ENCODE measurements at places on chromosomes 4 and X.

DNA sequence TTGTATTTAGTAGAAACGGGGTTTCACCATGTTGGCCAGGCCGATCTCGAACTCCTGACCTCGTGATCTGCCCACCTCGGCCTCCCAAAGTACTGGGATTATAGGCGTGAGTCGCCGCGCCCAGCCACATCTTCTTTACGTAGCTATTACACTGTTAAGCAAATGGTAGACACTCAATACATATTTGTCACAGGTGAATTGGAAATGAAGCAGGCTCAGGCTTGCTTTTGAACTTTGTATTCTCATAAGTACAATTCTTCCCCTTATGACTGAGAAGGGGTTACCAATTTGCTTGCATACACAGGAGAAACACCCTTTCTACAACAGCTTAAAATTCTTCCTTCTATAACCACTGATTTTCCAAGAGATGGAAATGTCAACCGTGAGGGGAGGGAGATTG is 787 bp upstream of the SRPX2 start:
- DNase-seq = no peak

DNA sequence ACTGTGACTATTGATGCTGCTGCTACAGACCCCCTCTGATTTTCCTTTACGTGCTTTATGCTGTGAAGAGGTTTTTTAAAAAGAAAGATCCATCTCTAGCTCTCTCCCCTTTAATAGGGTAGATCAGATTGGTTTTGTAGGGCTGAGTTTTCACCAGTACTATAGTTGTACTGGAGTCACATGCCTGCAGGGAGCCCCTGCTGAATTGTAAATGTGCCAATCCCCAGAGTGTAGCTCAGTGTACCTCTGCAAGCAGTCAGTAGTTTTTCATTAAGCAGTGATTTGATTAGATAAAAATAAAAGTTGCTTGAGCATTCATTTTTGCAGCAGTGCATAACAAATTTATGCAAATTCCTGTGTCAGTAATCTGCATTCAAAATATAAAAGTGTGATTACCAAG is 179.2 kb downstream of the IL1RAPL2 start:
- no peak for DNase-seq

- DNase-seq = peak; percentile 24
These were observed 107.2 kb downstream of the SPRY1 start for GRCh38 chr4:123503698-123504363.

GRCh38 chr4:182019148-182019652 is 224.0 kb upstream of the TENM3 start:
- no peak for DNase-seq

- no peak for DNase-seq
These were observed 20.2 kb downstream of the CETN2 start for GRCh38 chrX:152810403-152810802.

- no peak for DNase-seq
These were observed 258.7 kb upstream of the CPEB2 start for GRCh38 chr4:14743601-14744000.

DNA sequence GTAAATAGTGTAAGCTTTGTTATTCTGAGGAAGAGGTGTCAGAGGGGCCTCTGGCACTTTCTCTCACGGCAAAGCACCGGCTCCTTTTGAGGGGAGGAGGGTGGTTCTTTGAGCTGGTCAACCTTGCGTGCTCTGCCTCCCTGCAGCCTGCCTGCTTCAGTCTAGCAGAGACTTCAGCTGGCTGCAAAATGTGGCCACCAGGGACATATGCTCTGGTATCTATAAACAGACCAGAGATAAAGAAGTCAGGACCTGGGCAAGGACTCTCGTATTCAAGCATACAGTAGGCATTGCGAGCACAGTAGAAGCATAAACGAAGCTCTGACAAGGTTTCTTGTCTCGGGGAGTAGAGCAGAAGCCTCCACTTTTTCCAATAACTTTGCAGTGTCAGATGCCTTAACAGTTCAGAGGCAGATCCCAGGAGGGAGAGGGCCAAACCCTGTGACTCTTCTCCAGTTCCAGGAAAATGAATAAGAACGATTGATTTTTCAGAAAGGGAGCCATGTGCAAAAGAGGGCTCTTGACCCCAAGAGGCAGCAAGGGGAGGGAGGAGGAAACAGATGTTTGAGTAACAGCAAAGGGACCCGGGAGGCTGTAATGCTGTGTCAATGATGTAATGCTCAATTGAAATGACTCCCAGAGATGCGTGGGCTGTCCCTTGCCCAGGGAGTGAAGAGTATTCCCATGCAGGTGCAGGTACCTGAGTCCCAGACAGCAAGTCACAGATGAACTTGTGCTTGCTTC is 57.9 kb upstream of the TEX13D start:
- DNase-seq = no peak

- DNase-seq = no peak
These were observed 70.1 kb downstream of the USP46 start for GRCh38 chr4:52588771-52589591.

GRCh38 chr4:100147198-100147597 is 43.1 kb downstream of the DDIT4L start:
- DNase-seq = no peak

GRCh38 chr4:168383510-168383909 is 65.0 kb upstream of the DDX60 start:
- no peak for DNase-seq

- DNase-seq = no peak
These were observed 43.5 kb downstream of the GATB start for GRCh38 chr4:151717314-151717713.

GRCh38 chr4:113825272-113825671 is 63.7 kb upstream of the CAMK2D start:
- no peak for DNase-seq

GRCh38 chr4:81359207-81359606 is 112.5 kb downstream of the RASGEF1B start:
- DNase-seq = no peak

GRCh38 chrX:71990518-71990917 is 79.9 kb downstream of the NHSL2 start:
- no peak for DNase-seq

DNA sequence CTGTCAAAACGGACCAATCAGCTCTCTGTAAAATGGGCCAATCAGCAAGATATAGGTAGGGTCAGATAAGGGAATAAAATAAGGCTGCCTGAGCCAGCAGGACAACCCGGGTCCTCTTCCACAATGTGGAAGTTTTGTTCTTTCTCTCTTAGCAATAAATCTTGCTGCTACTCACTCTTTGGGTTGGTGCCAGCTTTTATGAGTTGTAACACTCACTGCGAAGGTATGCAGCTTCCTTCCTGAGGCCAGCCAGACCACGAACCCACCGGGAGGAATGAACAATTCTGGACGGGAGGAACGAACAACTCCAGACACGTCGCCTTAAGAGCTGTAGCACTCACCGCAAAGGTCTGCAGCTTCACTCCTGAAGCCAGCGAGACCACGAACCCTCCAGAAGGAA is 287.8 kb downstream of the RAPGEF2 start:
- DNase-seq = no peak

DNA sequence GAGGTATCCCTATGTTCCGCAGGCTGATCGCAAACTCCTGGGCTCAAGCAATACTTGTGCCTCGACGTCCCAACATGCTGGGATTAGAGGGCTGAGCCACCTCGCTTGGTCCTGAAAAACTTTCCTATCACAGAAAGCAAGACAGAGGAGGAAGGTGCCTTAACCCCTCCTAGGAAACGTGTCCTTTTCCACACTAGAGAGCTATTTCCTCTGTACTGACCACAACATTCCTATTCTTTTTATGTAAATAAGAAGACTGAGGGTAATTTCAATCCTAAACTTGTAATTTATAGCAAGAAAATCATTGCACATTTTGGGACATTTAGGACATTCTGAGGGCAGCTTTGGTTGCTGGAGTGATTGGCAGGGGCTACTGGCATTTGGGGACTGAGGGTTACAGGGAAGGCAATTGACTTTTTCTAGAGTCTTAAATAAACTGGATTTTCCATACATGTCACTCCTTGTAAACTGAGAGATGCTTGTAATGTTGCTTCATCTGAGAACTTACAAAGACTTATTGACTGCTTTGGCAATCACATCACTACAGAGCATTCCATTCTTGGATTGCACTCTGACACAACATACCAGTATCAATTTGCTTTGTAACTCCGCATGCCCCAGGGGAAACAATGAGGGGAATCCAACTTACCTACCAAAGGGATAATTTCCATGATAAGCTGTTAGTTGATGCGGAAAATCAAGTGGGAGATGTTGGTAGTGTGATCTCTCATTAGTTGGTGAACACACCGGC is 15.6 kb downstream of the XAGE3 start:
- DNase-seq = peak; percentile 95

GRCh38 chrX:295136-295535 is 14.0 kb downstream of the PLCXD1 start:
- DNase-seq = no peak

DNA sequence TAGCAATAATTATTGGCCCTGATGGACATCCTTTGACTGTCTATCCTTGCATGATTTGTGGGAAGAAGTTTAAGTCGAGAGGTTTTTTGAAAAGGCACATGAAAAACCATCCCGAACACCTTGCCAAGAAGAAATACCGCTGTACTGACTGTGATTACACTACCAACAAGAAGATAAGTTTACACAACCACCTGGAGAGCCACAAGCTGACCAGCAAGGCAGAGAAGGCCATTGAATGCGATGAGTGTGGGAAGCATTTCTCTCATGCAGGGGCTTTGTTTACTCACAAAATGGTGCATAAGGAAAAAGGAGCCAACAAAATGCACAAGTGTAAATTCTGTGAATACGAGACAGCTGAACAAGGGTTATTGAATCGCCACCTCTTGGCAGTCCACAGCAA is 60.7 kb downstream of the ZFX start:
- DNase-seq = no peak

DNA sequence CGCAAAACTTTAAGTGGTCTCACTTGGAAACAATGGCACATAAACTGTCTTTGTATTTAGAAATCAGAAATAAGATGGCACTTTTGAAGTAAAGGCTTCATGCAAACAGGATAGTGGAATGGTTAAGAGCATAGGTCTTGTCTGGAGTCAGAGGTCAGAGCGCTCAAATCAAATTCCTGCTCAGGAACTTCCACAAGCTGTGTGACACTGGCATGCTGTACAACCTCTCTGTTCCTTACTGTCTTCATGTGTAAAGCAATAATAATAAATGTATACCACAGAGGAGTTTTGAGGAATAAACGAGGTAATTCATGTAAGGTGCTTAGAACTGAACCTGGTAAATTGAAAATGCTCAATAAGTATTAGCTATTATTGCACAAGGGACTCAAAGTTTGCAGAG is 43.4 kb upstream of the ACSL4 start:
- no peak for DNase-seq
